ENCODE measurements at places on chromosomes 13 and 19. TPM values are rescaled to one million over a fixed set of nuclear protein-coding genes. Genes with fewer than 3 reads are reported as not detected.

AKAP8L gene
- total RNA-seq: 73.9 TPM

SCGB2B2 gene
- total RNA-seq: 0.22 TPM

DNA sequence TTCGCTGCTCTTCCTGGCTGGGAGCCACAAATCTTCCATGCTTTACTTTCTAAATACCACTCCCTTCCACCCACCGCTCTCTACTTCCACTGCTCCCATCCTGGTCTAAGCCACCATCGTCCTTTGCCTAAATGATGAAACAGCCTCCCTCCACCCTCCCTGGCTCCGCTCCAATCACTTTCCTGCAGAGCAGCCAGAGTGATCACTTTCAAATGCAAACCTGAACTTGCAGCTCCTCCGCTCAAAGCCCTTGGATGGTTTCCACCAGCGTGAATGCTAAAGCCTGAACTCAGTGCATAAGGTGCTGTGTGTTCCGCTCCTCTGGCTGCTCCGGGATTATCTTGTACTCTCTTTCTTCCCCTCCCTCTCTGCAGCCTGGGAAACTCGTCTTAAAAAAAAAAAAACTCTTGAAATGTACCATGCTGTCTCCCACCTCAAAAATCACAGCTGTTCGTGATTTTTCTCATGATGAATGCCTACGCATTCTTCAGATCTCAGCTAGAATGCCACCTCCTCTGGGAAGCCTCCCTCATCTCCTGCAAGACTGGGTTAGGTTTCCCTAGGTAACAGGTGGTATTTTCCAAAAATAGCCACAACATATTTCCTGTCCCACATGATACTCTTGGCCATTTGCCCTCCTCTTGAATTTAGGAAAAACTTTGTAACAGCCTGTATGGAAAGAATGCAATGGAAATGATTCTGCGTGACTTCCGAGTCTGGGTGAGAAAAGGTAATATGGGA, 3.7 kb upstream of the SIN3B start:
- peak; percentile 87 for DNase-seq

- DNase-seq: peak; percentile 38
These were observed at the start of gene ZNF98 for GRCh38 chr19:22422211-22422610. Gene ZNF98 (minus strand): TSS chr19:22422346. CDS start chr19:22422224, 122 bp downstream.

- peak; percentile 73 for DNase-seq
These were observed 1395.8 kb downstream of the SLITRK5 start for GRCh38 chr13:89066868-89067466.

Measured in muscle of leg (tissue), 16 donors.